Stimulated activated CD8-positive, alpha-beta memory T cell treated with anti-CD3 and anti-CD28 coated beads, Interleukin-15, amount 100 ng/mL, for 48 hours (primary cell): ENCODE measurements at places on chromosomes 3 and 15.

GRCh38 chr3:46127503-46127902 is 80.6 kb downstream of the CCR1 start:
- no peak for DNase-seq

DNA sequence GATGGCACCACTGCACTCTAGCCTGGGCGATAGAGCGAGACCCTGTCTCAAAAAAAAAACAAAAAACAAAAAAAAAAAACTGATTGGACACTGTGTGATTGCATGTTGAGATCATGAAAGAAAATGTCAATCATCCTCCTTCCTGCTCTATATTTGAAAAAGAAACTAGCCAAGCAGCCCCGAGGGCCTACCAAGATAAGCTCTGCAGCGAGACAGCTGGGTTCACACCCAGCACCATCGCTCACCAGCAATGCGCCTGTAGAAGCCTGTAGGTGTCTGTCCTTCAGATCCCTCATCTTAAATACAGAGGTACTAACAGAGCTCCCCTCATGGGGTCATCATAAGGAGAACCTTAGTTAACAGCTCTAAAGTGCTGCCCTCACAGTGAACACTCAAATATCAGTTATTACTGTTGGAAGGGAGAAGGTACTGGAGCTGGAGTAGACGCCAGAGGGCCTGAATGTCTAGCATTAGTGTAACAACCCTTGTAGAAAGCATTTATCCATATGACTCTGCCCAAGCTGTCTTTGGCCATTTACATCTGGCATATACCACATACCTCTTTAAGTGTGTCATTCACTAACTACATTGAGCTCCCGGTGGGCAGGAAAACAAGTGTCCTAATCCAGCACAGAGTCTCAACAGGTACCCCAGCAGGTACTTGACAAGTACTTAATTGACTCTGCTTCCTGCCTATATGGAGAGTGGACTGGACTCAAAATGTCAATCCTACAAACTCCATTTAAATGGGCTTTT is 22.9 kb downstream of the MYLK start:
- no peak for DNase-seq

DNA sequence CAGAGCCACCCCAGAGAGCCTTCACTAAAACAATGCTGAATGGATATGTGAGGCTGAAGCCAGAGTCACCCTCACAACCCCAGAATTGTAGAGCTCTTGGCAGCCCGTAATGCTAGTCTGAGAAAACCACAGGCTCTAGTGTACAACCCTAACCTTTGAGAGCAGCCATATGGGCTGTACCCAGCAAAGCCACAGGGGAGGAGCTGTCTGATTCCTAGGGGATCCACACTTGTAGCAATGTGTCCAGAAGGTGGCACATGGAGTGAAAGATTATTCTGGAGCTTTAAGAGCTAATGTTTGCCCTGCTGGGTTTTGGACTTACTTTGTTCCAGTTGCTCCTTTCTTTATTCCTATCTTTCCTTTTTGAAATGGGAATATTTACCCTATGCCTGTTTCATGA is 626.8 kb downstream of the GRM7 start:
- DNase-seq: no peak

GRCh38 chr3:149377408-149378364 is at the start of gene TM4SF1:
Gene TM4SF1, minus strand, starts transcription at chr3:149377649. Its CDS starts 102 bp downstream, at chr3:149377547.
- no peak for DNase-seq

GRCh38 chr15:66408254-66408653 is 21.5 kb downstream of the MAP2K1 start:
- no peak for DNase-seq

DNA sequence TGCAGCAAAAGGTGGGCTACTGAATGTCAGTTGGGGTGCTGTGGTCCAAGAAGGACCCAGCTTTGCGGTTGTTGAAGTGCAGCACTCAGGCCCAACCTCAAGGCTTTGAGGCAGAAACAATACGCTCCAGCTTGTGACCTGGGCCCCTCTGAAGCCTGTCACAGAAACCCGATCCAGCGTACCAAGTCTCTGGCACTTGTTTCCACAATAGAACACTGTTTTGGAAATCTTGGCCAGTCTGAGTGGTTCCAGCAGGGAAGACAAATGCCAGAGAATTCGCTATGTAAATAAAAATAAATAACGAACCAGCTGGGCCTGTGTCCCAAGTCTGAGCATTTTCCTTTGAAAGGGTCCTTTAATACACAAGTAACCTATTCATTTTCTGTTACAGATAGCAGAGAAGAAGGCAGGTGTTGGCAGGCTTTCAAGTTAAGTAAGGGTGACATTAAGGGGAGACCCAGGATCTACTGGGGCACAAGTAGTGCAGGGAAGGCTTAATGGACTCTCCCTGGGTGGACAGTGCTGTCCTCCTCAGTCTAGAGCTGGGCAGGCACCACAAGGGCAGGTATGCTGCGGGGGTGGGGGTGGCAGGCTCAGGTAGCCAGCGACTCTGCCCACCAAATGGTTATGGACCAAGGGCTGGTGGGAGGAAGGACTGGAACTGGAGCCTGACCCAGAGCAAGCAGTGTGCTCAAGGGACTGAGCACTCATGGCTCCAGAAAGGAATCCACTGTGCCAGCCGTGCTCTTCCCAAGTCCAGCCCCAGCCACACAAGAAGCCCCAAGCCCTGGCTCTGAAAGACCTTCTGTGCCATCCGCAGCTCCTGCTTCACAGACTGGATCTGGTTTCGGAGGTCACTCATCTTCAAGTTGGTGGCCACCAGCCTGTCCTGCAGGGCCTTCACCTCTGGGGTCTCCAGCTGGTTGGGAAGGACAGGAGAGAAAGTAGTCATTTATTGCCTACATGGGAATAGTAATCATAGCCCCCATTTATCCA is 26.3 kb downstream of the CCDC13 start:
- no peak for DNase-seq

DNA sequence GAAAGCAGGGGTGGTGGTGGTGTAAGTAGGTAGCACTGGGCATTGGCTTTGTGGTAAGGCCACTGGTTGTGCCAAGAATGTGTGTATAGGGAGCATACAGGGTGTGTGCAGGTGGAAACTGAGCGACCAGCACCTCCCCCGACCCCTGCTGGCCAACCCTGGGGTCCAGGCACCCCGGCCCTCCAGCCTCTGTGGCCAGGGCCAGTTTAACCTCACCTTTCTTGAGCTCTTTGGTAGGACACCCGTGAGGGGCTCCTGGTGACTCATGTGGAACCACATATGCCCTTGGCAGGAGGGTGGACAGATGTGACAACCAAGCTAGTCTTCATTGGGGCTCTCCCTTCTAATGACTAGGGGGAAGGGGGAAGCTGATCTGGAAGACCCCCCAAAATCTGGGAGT is 19.5 kb downstream of the SHF start:
- DNase-seq: no peak

DNA sequence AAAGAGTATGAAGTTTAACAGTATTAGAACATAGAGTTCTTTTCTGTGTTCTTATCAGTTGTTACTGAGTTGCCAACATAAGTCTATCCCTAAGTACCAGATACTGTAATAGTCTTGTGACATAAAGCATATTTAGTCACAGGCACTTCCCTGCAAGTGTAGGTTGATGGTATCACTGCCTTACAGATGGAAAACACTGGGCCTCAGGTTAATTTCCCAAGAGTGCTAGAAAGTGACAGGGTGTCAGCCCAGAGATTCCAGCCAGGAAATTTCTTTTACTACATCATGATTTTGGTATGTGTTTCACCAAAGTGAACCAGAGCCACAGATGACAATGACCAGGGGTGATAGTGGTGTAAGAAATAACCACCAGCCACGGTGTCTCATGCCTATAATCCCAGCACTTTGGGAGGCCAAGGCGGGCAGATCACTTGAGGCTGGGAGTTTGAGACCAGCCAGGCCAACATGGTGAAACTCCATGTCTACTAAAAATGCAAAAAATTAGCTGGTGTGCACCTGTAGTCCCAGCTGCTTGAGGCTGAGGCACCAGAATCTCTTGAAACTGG is 3.2 kb downstream of the EIF1B start:
- DNase-seq: no peak

GRCh38 chr3:8663177-8664061 is 18.8 kb upstream of the SSUH2 start:
- DNase-seq: peak; percentile 18

DNA sequence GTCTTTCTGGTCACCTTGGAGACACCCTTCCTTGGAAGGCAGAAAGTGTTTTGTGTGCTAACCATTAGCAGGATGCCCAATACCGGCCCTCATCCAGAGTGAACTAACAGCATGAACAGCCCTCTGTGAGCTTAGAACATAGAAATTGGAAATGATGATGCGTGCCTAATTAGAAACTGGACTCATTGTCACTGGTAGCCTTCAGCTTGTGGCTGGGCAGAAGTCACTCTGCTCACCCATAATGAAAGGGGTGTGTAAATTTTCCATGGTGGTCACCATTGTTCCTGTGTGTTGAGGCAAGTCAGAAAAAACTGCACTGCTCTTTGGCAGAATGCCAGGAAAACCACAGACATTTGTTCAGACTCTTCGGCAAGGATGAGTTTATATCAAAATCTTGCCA is 74.7 kb upstream of the CNTN4 start:
- no peak for DNase-seq

- DNase-seq: no peak
Measured at GRCh38 chr15:92095693-92096092, 242.2 kb downstream of the SLCO3A1 start.

DNA sequence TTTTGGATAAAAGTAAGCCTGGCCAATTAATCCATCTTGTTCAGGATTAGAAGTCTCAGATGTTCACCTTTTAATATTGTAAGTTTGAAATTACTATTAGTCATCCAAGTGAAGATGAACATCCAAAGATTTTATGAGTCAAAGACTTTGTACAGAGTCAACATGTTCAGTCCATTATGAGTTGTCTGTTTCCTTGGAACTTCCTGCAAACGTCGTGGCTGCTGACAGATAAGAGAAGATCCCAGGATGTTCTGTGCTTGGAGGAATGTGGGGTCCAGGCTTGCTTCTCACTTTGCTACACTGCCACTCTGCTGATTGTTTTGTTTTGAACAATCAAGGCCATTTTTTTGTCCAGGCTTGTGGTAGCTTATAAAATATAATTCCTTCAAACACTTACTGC is 74.3 kb upstream of the SLCO2A1 start:
- no peak for DNase-seq

DNA sequence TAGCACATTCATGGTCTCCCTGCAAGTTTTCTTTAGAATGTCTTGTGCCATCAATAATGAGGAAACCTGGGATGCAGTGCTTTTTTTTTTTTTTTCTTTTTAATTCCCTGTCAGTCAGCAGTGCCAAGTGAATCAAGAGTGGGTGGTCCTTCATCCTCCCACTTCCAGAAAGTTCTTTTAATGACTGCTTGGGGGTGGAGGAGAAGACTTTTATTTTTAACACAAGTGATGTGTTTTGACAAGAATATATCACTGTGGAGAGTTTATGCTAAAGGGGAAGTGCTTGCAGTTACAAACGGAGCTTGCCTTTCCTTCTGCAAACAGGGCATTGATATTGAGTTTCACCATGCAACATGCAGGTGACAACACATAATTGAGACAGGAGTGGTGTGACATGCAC is 69.7 kb downstream of the CACNA2D3 start:
- DNase-seq: no peak

DNA sequence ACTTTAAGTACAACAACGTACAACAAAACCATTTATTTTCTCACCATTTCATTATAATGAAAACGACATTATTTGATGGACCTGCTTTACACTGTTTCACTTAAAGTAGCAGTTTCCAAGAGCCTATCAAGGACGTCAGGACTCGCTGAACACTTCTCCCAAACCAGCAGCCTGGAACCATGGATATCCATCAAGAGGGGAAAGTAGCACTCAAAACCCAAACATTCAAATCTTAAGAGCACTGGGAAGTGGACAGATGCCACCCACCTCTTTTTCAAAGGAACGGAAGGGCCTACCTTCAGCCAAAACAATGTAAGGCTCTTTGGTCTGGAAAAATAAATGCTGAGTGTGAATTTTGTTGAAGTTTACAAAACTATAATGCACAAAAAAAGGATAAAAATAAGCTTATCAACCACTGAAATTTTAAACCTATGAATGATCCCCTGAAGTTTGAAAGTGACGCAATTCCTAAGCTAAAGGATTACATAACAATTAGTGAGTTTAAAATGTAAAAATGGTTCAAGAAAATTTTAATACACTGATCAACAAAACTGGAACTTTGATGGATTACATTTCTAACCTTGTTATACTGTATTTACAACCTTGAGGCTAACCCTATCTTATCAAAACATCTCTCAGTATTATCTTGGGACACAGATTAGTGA is 4.6 kb downstream of the PIK3R4 start:
- DNase-seq: no peak

- DNase-seq: no peak
Measured at GRCh38 chr3:42659451-42660130, 6.1 kb downstream of the ZBTB47 start.

GRCh38 chr3:54968546-54969172 is 40.8 kb upstream of the LRTM1 start:
- no peak for DNase-seq

DNA sequence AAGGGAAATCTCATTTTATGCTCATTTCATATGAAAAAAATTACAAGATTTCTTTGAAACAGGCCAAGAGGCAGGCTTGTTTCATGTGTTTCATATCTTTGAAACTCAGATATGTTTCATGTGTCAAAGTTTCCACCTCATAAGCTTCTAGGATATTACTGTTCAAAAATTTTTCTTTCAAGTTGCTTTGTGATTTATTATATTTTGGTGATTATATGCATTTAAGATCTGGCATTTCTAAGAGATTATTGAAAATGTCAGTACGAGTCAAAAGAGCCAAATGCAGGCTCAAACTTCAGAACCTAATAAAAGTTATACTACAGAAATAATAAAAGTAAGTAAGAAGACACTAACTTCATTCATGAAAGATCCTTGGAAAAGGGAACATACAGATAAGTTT is 590.1 kb downstream of the UNC13C start:
- DNase-seq: no peak

GRCh38 chr15:47363653-47364052 is 353.7 kb upstream of the SEMA6D start:
- DNase-seq: no peak

- DNase-seq: no peak
Measured at GRCh38 chr3:42159147-42159546, 68.0 kb downstream of the TRAK1 start.

GRCh38 chr3:85003479-85003878 is 44.7 kb downstream of the CADM2 start:
- no peak for DNase-seq

- no peak for DNase-seq
Measured at GRCh38 chr15:71357321-71357732, 242.1 kb downstream of the THSD4 start.

- DNase-seq: no peak
Measured at GRCh38 chr3:11637901-11638458, 5.7 kb downstream of the VGLL4 start.

DNA sequence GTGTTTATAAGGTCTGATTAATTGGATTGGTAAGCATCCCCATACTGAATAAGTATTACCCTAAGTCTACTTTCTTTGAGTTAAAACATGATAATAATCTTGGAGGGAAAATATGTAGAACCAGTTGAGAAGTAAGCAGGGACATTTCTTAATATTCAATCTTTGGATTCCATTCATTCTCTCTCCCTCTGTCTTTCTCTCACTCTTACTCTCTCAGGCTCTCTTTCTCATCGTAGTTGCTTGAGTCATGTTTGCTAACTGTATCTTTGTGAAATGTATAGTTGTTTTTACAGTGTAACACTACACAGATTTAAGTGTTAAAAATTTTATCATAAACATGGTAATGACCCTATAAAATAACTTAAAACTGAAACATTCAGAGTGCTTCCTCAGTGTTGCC is 163.8 kb downstream of the RSRC1 start:
- no peak for DNase-seq
